ENCODE measurements at places on chromosomes 12 and 14.
A peak's percentile ranks its signal among the peaks of the same experiment; 100 is the strongest.

DNA sequence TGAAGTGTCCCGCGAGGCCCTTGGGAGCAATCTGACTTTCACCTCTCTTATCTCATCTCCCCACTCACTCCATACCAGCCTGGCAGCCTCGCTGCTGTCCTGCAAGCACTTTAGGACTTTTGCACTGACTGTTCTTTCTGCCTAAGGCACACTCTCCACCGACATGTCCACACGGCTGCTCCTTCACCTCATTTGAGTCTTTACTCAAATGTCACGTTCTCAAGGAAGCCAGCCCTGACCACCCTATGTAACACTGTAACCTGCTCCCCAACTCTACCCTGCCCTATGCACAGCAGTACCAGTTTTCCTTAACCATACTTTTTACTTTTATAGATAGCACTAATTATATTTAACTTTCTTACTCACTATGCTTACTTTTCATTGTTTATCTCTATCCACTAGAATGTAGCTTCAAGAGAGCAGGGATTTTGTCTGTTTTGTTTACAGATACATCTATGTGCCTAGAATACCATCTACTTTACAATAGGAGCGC lies 32.0 kb downstream of the PRKD1 start:
- DNase-seq: no peak

- DNase-seq: peak; percentile 9
These were observed 916 bp upstream of the CHPT1 start for GRCh38 chr12:101696251-101697196.

DNA sequence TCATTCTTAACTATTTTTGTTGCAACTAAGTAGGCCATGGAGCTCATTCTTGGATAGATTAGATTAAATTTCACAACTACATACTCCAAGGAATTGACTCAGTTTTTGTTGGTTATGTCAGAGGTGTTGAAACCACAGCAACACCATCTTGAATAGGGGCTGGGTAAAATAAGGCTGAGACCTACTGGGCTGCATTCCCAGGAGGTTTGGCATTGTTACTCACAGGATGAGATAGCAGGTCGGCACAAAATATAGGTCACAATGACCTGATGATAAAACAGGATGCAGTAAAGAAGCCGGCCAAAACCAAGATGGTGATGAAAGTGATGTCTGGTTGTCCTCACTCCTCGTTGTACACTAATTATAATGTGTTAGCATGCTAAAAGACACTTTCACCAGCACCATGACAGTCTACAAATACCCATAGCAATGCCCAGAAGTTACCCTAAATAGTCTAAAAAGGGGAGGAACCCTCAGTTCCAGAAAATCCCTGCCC lies 20.9 kb downstream of the DMAC2L start:
- DNase-seq: no peak

DNA sequence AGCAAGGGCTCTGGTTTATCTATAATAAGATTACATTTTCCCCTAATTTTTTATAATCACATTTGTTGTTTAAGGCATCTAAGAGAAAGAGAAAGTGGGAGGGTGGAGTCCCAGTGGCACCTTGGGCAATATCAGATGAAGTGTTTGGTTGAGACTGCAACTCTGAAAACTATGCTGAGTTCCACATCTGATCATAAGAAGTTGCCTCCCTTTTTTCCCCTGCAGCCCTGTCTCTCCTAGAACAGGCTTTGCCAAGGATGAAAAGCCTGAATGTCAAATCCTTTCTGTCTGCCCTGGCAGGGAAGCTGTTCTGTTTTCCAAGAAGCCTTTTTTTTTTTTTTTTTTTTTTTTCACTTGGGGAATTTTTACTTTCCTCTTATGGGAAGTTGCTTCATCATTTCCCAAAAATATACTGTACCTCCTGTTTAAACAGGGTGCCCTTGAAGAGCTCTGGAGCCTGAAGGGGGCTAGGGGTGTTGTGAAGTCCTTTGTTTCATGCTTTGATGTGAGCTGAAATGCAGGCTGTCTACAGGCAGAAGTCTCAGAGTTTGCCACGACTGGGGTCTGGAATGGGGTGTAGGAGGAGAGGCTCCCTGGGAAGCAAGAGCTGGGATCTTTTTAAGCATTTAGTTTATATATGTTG lies 71.3 kb downstream of the SUSD6 start:
- DNase-seq: no peak

DNA sequence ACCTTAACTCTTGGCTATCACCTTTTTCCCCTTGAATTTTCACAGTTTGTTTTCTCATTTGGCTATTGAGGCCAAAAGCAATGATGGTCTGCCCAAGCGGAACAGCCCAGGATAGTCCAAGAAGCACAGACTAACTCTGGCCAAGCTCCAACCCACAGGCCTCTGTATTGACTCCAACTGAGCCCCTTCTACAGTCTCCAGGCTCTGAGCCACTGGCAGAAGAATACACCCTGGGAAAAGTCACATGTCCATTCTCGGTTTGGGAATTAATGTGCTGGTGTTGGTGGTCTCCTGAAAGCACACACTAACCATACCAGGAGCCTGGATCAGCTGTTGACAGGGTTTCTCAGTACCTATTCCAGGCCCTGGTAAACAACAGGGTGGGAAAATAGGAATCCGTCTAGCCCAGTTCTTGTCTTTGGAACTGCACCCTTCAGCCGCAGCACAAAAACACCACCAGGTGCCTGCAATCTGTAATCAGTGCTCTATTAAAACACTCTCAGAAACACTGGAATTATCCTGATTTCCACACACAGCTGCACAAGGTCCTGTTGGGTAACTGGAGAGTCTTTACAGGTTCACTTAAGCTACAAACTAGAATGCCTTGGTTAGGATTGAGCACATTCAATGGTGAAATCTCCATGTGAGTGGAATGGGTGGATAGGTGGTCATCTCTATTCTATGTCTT lies 63.6 kb downstream of the STXBP6 start:
- DNase-seq: no peak

- no peak for DNase-seq
These were observed 5.3 kb downstream of the GRIN2B start for GRCh38 chr12:13976028-13976584.

- peak; percentile 66 for DNase-seq
These were observed 51.5 kb downstream of the DCAF5 start for GRCh38 chr14:69101331-69101826.

DNA sequence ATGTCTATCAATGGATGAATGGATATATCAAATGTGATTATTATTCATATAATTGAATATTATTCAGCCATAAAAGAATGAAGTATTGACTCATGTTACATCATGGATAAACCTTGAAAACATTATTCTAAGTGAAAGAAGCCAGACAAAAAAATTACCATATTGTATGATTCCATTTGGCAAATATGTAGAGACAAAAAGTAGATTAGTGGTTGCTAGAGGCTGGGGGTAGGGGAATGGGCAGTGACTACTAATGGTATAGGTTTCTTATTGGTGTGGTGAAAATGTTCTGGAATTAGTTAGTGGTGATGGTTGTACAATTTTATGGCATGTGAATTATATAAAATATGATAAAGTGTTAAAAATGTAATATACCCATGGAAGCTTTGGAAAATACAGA lies 31.8 kb upstream of the GNS start:
- DNase-seq: no peak

GRCh38 chr12:98406378-98406777 lies 109.0 kb upstream of the TMPO start:
- no peak for DNase-seq

DNA sequence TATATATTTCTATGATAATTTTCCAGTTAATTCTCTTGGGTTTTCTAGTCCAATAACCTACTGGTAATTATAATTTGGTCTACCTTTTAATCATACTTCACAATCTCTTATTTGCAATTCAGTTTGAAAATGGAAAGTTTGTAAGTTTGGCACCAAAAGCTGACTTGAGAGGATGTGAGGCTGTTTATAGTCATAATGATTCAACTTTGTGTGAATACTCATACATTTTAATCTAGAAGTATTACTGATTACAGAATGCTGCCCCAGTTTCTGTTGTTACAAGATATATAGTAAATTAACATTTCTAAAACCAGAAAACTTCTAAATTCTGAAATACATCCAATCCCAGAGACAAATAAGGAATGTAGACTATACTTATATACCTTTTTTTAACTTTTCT lies 158.2 kb downstream of the SLC38A4 start:
- DNase-seq: peak; percentile 89

DNA sequence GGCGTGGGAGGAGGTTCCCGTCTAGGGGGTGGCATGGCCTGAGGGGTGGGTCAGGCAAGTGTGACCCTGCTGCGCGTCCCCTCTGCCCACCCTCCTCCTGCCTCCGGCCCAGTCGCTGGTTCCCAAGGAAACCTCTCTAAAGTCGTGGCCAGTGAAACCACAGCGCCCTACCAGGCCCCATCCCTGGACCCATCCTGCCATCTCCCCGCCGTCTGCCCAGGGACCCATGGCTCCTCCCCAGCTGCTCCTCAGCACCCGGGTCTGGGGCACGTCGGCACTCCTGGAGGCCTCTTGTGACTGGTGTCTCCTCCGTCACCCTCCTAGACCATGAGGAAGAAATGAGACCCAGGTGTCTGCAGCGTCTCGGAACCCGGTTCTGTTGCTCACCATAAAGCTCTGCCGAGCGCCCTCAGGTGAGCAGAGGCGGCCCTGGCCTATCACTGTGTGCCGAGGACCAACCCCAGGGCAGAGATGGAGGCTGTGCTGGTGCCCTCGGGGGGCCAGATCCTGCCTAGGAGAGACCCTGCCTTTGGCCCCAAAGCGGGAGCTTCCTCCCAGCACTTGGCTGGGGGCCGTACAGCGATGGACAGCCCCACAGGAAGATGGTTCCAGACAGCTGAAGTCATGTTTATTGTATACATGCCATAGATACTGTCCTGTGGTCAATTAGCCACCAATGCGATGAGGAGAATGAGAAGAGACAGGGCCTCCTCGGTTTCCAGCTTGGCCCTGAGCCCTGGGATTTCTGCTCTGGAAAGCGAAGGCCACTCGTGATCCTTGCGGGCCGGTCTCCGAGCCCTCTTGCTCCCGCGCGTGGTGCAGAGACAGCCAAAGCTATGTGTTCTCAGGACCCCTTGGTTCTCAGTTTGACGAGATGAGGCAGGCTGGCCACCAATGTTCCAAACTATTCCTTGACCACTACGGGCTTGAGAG lies 222.5 kb upstream of the RTL1 start:
- no peak for DNase-seq

GRCh38 chr12:123131291-123131832 lies 19.5 kb downstream of the PITPNM2 start:
- DNase-seq: no peak

GRCh38 chr12:1799051-1799881 lies 21.1 kb upstream of the LRTM2 start:
- DNase-seq: no peak

DNA sequence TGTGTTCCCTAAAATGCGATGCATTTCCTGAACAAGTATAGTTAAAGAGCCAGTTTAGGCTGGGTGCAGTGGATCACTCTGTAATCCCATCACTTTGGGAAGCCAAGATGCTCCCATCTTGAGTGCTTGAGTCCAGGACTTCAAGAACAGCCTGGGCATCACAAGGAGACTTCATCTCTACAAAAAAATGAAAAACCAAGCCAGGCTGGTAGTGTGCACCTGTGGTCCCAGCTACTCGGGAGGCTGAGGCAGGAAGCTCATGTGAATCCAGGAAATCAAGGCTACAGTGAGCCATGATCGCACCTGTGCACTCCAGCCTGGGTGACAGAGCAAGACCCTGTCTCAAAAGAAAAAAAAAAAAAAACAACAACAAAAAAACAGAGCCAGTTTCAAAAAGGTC lies 26.3 kb downstream of the HECTD1 start:
- DNase-seq: no peak

GRCh38 chr12:1217191-1217949 lies 226.3 kb downstream of the ERC1 start:
- peak; percentile 32 for DNase-seq

DNA sequence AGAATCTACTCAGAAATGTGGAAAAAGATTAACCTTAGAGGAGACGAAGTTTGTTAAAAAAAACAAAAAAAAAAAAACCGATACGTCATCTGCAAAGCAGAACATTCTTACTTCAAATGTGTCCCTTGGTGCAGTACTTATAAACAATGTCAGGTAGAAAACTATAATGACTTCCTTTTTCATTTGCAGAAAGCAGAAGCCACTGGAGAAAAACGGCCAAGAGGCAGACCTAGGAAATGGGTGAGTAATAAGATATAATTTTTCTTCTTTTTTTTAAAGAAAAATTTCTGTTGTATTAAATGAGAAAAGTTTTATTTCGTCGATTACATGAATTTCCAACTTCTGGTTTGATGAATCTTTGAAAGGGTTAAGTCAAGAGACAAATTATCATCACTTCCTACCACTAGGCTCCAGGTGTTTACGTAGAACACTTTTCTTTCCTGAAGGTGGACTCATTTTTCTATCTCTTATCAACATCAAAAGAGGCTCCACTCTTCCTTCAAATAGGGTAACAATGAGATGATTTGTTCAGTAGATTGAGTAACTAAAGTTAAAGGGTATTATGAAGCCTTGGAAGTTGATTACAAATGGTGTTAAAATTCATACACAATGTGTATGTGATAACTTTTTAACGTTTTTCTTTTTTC lies 14.2 kb downstream of the HMGA2 start:
- no peak for DNase-seq

- no peak for DNase-seq
These were observed 6.2 kb downstream of the KLHDC2 start for GRCh38 chr14:49774106-49774505.

DNA sequence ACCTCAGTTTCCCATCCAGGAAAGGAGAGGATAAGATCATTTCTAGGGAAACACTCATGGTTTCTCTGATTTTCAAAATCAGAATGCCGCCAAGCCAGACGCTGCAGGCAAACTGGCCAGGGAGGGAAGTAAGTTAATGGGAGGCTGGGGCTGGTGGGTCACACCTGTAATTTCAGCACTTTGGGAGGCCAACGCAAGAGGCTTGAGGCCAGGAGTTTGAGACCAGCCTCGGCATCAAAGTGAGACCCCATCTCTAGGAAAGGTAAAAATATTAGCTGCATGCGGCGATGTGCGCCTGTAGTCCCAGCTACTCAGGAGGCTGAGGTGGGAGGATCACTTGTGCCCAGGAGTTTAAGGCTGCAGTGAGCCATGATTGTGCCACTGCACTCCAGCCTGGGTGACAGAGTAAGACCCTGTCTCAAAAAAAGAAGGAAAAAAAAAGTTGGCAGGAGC lies 587 bp downstream of the SELPLG start:
- DNase-seq: no peak

DNA sequence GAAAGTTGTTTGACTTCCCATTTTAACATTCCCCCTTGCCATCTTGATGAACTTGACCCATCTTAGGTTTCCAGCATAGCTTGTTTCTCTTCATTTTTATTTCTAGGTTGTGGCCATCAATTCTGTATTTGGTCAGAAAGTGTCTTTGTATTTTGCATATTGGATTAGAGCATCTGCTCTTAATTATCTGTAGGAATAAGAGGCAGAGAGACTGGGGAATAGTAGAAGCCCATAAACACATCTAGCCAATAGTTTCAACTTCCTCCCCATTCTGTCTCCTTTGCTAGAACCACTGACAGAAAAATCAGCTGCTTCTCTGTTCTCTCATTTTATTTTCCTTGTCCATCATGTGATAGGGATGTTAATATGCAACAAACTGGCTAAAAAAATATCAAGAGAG lies 8.2 kb downstream of the SOCS2 start:
- no peak for DNase-seq

- DNase-seq: no peak
These were observed 52.6 kb downstream of the DIP2B start for GRCh38 chr12:50557421-50557820.

Measured in RKO (cell line).